ENCODE measurements at places on chromosomes 3 and 15.

GRCh38 chr3:53062905-53063304 lies 17.0 kb upstream of the SFMBT1 start:
- DNase-seq = no peak

- DNase-seq = no peak
Observed at GRCh38 chr15:80343554-80343992, 60.6 kb upstream of the ARNT2 start.

DNA sequence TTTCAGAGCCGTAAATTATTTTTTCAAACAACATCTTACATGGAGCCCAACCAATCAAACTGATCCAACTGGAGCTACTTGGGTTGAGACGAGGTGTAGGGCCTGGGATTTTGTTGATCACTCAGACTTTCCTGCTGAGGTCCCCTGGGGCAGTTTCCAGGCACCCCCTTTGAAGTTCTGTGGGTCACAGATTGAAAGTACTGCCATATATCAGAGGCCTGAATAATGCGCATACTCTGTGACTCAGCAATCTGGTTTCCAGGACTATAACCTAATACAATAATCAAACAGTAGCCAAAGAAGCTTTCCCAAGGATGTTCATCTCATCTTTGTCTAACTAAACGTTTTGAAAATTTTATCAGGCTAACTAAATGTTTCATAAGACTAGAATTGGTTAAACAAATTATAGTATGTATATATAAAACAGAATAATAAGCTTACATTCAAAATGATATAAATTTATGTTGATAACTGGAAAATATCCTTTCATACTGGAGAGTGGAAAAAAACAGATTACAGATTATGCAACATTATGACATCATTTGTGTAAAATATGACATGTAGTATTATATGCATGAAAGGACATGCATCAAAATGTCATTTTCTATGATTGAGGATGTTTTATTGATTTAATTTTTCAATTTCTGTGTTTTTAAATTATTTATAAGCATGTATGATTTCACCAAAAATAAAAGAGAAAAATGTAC lies 617.1 kb downstream of the NTRK3 start:
- no peak for DNase-seq

- DNase-seq = no peak
Observed at GRCh38 chr15:79798311-79798710, 98.5 kb downstream of the MTHFS start.

- DNase-seq = no peak
Observed at GRCh38 chr3:124780761-124781475, 50.7 kb downstream of the UMPS start.

- DNase-seq = no peak
Observed at GRCh38 chr15:64464276-64465005, 4.1 kb downstream of the ZNF609 start.

GRCh38 chr3:4751029-4751501 lies 228.2 kb upstream of the BHLHE40 start:
- DNase-seq = no peak
